ENCODE measurements at places on chromosomes 5 and 9.
A peak's percentile ranks its signal among the peaks of the same experiment; 100 is the strongest.

GRCh38 chr9:109990541-109990940, 210.5 kb downstream of the PALM2AKAP2 start:
- DNase-seq: no peak

GRCh38 chr5:112004867-112005622, 248.1 kb upstream of the NREP start:
- no peak for DNase-seq

DNA sequence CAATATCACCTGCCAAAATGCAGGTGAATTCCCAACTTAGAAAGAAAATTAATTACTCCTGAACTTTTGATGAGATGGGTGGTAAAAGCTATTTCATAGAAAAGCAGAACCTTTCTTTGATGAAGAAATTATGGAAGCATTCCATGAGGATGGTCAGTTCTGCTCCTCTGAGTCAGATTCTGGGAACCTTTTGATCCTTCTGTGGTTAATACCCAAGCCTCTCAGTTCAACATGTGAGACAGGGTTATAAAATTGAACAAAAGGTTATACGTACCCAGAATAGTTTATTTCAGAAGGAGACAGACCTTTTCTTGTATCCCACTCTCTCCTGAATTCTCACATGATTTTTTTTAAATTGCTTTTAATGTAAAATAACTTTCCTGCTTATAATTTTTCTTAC, 767.6 kb upstream of the ADAMTS16 start:
- DNase-seq: no peak

DNA sequence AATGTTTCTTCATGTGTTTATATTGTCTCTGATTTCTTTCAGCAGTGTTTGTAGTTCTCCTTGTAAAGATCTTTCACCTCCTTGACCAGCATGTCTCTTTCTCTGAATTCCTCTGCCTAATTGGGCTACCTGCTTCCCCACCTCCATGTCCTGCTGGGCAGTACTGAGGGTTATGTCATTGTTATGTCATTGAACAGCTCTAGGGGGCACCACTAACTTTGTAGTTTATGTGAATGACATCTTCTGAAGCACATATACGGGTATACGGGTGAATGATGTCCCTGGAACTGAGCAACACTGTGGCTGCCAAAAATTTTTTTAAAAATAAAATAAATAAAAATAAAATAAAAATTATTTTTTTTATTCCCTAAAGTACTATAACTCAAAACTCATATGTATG, 16.9 kb upstream of the SNCAIP start:
- peak; percentile 88 for DNase-seq

- DNase-seq: peak; percentile 22
These were observed 18.6 kb downstream of the SLC6A7 start for GRCh38 chr5:150208187-150209098.

- no peak for DNase-seq
These were observed 528.8 kb downstream of the IRX1 start for GRCh38 chr5:4124221-4124970.

DNA sequence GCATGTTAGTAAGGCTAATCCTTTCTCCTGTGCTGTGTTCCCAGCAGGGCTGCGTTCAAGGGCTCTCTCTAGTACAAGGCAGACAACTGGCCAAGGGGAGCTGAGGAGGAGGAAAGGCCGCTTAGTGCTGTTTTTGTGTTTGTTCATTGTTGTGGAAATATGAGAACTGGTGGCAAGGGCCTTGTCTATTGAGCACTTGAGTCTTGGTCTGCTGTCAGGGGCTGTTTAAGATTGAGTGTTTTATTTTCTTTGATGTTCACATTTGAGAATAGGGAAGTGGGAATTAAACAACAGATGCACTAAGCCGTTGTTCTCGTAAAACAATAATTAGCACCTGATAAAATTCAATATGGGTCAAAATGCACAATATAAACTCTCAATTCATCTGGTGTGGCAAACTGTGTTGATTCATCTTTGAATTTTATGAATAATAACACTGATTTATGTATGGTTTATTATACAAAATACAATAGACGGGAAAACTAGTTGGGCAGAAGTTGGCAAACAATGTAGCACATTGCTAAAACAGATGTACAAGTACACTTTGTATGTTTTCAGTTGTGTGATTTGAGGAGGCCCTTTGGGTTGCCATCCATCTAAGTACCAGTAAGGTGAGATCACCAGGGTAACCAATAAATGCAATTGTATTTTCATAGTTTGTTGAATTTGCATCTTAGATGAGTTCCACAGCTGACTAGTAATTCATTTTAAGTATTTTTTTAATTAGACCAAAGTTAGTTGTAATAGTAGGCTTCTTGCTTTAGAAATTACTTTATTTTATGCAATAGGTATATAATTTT, 97.6 kb upstream of the GRHPR start:
- peak; percentile 13 for DNase-seq

GRCh38 chr5:51846015-51846414, 462.8 kb downstream of the ISL1 start:
- DNase-seq: no peak

GRCh38 chr9:37727013-37727412, 26.6 kb upstream of the TRMT10B start:
- DNase-seq: no peak

Measured in GM23338 (cell line).